A172 (cell line): ENCODE measurements at places on chromosomes 5 and 9. TPM values are rescaled to one million over a fixed set of nuclear protein-coding genes. Genes with fewer than 3 reads are reported as not detected.

Gene AQP7
- 0.12 TPM in 1 of 2 replicates, not detected in the other for total RNA-seq

Gene HTR4
- total RNA-seq: not detected in 2 replicates

Gene CAMK4
- total RNA-seq: 8.1 and 12.9 TPM in 2 replicates

DNA sequence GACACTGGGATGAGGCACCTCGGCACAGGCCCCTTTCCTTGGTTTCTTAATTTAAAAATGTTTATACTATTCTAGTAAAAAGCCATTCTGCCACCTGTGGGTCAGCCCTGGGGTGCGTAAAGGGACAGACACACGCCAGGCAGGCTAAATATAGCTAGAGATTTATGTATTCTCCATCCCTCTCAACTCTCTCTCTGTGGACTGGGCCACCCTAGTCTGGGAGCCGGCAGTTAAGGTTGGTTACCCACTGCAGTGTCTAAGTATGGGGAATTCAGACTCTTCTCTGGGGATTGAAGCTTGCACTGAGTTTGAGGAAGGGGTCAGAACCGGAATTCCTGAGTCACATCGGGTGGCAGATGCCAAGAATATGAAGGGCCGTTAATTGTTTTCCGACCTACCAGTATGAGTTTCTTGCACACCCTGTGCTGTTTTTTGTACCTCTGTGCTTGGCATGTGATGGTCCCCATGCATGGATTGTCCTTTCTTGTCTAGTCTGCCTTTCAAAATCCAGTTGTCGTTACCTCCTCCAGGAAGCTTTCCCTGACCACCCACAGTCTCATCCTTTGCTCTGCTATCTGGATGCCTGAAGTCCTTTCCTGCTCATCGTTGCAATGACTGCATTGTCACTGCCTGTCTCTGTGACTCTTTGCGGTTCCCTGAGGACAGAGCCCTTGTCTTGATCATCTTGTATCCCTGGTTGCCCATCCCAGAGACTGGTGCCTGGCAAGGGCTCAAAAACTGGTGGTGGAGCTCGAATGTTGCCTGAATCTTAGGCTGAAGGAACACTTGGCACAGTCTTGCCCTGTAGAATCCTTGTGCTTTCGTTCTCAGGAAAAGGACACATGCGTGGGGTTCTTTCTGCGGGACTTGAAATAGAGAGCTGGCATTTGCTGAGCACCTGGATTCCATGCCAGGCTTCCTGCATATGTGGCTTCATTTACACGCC, 2.1 kb downstream of the NEURL1B start:
- no peak for DNase-seq
